ENCODE measurements at places on chromosomes 13 and 19. TPM values are rescaled to one million over a fixed set of nuclear protein-coding genes. Genes with fewer than 3 reads are reported as not detected.

GRCh38 chr13:114283576-114283975 is 2.2 kb downstream of the UPF3A start:
- DNase-seq, result no peak
- H3K27ac ChIP-seq, result no peak overlapping the region
- peaks cover 26% of the 10 kb centered on the region for H3K4me1 ChIP-seq
- H3K27me3 ChIP-seq, result no peaks in the 10 kb centered on the region

DNA sequence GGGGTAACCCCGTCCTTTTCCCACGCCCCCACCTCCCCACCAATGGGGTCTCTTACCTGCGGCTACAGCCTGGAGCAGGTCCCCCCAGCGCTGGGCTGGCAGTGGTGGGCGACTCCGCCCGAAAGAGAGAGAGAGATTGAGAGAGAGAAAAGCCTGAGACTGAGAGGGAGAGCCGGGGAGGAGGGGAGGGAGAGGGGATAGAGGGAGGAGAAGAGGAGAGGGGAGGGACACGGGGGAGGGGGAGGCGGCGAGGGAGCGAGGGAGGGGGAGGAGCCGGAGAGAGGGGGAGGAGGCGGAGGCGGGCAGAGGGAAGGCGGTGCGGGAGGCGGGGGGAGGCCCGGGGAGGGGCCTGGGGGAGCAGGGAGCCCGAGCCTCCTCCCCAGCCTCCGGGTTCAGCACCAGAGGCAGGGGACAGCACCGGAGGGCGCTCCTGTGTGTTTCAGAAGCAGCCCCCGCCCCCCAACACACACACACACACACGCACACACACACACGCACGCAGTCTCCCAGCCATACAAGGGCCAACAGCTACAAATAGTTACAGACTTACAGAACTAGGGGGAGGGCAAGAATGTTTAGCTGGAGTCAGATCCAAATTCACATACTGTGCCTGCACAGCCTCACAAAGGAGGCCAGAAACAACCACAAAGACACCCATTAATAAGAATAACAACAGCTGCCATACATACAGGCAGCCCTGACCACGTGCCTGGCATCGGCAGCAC is at the start of gene SLC8A2:
TSS of gene SLC8A2 (minus strand) at position 161 of the 725 bp plus-strand sequence. CDS start 5,490 bp downstream, outside the sequence.
- H3K27me3 ChIP-seq, result peaks cover 46% of the 10 kb centered on the region
- H3K36me3 ChIP-seq, result no peaks in the 10 kb centered on the region
- H3K4me1 ChIP-seq, result no peaks in the 10 kb centered on the region
- no peak within 1 kb of the TSS for H3K4me3 ChIP-seq

DNA sequence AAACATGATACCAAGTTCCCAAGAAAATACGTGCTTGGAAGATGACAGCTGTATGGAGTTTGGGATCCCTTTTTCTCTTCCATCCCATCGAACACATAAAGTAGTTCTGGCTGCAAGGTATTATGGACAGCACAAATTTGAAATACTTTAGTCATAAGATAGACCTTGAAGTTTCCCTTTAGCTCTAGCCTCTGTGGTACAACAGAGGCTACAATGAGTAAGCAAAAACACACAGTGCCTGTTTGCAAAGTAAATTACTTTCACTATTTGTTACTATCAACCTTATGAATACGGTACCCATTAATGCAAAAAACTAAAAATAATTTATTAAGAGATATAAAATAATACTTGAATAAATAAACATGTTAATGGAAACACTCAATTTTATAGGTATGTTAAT is 21.0 kb upstream of the LRCH1 start:
- DNase-seq, result no peak
- no peaks in the 10 kb centered on the region for H3K4me1 ChIP-seq
- no peak overlapping the region for H3K27ac ChIP-seq
- no peaks in the 10 kb centered on the region for H3K36me3 ChIP-seq
- no peaks in the 10 kb centered on the region for H3K27me3 ChIP-seq
- H3K4me3 ChIP-seq, result no peak overlapping the region

GRCh38 chr19:3618144-3618810 is 8.3 kb downstream of the CACTIN start:
- H3K4me1 ChIP-seq, result peaks cover 12% of the 10 kb centered on the region
- peaks cover 63% of the 10 kb centered on the region for H3K36me3 ChIP-seq
- no peaks in the 10 kb centered on the region for H3K27me3 ChIP-seq
- H3K4me3 ChIP-seq, result no peak overlapping the region
- no peak for DNase-seq

The SUGT1 gene
- total RNA-seq, result 42.3 TPM
